ENCODE measurements at places on chromosomes 7 and 10.

- DNase-seq: no peak
Measured at GRCh38 chr7:55055479-55055878, 36.7 kb downstream of the EGFR start.

DNA sequence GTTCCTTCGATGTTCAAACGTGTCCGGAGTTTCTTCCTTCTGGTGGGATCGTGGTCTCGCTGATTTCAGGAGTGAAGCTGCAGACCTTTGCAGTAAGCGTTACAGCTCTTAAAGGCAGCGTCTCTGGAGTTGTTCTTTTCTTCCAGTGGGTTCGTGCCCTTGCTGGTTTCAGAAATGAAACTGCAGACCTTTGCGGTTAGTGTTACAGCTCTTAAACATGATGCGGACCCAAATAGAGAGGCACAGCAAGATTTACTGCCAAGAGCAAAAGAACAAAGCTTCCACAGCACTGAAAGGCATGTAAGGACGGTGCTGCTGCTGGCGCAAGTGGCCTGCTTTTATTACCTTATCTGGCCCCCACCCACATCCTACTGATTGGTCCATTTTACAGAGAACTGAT, 931.4 kb downstream of the IPMK start:
- DNase-seq: no peak

- DNase-seq: no peak
Measured at GRCh38 chr10:124296813-124297788, 121.6 kb downstream of the OAT start.

DNA sequence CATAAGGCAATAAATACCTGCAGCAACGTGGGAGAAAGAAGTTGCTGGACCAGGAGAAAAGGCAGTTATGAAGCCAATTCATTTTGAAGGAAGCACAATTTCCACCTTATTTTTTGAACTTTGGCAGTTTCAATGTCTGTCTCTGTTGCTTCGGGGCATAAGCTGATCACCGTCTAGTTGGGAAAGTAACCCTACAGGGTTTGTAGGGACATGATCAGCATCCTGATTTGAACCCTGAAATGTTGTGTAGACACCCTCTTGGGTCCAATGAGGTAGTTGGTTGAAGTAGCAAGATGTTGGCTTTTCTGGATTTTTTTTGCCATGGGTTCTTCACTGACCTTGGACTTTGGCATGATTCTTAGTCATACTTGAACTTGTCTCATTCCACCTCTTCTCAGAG, 13.0 kb downstream of the DUSP5 start:
- DNase-seq: no peak

- DNase-seq: peak; percentile 45
Measured at GRCh38 chr7:66697449-66698438, 42.8 kb upstream of the RABGEF1 start.

DNA sequence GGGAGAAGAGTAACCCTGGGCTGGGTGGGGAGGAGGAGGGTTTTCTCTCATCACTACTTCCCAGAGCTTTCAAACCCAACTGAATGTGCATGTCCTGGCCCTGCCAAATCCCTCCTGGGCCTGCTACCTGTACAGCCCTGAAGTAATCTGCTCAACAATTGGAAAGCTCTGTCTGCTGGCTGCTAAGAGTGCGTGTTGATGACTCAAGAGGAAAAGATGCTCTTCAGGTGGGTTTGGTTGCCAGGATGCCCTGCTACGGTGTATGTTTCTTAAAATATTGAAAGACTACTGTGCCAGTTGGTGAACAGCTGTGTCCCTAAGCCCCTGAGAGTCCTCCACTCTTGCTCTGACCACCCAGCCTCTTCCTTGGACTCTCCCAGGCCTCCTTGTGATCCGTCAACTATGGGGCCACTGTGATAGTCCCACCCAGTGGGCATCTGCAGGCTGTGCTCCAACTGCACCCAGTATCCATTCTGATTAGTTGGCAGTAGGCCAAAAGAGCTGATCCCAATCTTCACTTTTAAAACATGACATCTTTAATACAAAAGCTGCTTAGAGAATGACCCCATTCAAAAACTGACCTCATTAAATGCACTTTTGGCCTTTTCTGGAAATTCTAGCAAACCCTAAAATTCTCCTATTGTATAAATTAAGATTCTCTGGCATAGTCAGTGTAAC, 85.6 kb downstream of the AOAH start:
- no peak for DNase-seq

DNA sequence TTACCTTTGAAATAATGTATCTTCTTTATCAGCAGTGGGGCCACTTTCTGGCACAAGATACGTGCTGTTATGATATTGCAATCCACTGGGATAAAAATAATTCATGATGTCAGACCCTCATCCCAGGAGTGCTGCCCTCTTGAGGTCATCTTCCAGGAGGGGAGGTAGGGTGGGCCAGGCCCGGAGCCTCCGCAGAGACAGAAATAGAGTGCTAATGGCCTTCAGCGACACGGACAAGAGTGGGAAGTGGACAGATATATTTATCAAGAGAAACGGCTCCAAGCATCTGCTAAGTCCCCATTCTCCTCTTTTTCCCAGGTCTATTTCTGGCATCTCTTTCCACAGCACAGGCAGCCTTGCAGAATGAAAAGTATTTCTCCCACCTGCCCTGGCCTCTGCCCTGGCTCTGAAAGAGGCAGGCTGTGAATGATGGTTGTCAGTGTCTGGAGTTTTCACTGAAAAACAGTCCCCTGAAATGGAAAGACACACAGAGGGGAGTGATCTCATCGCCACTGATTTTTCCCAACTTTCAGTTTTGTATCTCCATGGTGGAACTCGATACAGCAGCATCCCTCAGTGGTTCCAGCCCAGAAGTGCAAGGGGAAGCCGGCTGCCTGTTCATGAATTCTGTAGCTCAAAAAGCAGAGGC, 251.7 kb upstream of the MYO3A start:
- DNase-seq: peak; percentile 75

GRCh38 chr7:45107356-45107755, 4.1 kb downstream of the TBRG4 start:
- DNase-seq: no peak

DNA sequence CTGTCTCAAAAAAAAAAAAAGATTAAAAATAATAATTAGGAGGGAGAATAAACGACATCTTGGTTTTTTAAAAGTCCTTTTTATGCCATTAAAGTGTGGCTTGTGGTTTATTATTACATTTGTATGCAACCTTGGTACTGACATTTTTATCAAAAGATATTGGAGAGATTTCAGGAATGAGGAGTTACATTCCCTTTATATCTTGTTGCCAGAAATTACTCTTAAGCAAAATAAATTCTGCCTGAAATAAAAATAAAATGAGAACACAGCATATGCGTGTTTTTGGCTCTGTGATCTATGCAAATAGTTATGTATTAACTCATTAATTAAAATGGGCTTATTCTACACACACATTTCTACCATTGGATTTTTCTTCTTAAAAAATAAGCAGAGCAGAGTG, 202.4 kb downstream of the BICC1 start:
- no peak for DNase-seq

DNA sequence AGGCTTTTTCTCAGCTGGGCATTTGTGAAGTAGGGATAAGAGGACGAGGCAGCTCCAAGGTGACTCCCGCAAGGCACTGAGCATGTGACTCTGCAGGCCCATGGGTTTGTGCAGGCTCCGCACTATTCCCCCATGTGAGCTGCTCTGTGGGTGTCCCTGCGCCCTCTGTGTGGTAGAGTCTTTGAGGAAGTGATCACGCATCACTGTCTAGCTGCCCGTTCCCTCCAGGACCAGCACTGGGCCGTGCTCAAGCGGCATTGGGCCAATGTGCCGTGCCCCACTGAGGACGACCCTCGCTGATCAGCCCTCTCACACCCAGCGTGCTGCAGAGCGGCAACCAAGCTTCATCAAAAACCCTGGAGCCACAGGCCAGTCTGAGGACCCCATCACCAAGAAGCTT, 7.5 kb downstream of the PRKAG2 start:
- DNase-seq: no peak

DNA sequence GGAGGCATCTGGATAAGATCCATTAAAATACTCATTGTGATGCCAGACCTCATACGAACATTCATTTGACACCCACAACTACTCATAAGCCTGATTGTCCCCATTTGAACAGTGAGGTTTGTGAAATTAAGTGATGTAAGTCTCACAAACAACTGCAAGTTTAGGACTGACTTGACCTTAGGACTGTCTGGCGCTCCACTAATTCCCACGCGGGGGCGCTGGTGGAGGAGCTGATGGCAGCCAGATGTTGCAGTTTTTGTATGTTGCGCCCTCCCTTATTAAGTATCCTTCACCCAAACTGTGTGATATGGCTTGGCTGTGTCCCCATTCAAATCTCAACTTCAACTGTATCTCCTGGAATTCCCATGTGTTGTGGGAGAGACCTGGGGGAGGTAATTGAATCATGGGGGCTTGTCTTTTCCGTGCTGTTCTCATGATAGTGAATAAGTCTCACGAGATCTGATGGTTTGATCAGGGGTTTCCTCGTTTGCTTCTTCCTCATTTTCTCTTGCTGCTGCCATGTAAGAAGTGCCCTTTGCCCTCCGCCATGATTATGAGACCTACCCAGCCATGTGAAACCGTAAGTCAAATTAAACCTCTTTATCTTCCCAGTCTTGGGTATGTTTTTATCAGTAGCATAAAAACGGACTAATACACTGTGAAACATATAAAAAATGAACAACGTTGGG, 20.3 kb upstream of the TIAL1 start:
- DNase-seq: peak; percentile 15

GRCh38 chr10:130140425-130140824, 4.2 kb downstream of the GLRX3 start:
- DNase-seq: no peak

- DNase-seq: no peak
Measured at GRCh38 chr10:34504534-34504933, 310.6 kb downstream of the PARD3 start.

DNA sequence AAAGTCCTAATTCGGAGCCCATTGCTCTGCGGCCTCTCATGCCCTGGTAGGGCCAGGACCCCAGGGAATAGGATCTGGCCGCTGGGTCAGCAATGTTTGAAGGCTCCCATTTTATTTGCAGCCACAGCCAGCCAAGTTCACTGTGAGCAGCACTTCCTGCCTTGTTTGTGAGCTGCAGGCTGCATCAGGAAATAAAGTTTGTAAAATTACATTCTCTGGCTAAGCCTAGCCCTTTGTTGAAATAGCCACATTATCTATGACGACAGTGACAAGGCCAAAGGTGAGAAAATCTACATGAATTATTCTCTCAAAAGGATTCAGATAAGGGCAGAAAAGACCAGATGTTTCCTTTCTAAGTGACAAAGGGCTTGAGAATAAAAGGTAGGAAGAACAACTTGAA, 23.7 kb upstream of the ITGB1 start:
- DNase-seq: no peak

DNA sequence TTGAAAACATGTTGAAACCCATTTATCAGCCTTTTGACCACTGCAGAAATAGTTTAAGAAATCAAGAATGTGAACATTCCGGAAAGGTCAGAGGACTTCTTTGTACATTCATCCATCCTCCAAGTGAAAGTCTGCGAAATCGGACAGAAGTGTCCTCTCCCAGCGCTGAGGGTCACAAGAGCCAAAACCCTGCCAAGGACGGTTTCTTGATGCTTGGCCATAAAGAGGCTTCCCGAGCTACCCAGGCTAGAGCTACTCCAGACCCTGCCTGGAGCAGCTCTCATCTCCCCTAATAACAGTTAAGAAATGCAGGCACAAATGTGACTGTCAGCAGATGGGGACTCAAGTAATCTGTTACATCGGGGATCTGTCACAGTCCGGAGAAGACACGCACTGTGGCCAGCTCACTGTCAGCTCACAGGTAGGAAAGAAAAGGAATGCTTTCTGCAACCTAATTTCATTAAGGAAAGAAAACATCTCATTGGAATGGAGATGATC, 4.5 kb upstream of the CYTH3 start:
- no peak for DNase-seq

GRCh38 chr7:43803865-43804264, 45.4 kb downstream of the BLVRA start:
- DNase-seq: no peak

GRCh38 chr7:33623267-33623666, 282.1 kb upstream of the BMPER start:
- DNase-seq: no peak

GRCh38 chr10:74868392-74868977, 42.1 kb downstream of the KAT6B start:
- no peak for DNase-seq
